Left cardiac atrium (tissue), 4 donors: ENCODE measurements at places on chromosomes 7 and 10. TPM values are rescaled to one million over a fixed set of nuclear protein-coding genes. Genes with fewer than 3 reads are reported as not detected.

GRCh38 chr7:74290981-74291441 is 1.8 kb downstream of the CLIP2 start:
- DNase-seq = no peak

The CLDN3 gene
- not detected for total RNA-seq

DNA sequence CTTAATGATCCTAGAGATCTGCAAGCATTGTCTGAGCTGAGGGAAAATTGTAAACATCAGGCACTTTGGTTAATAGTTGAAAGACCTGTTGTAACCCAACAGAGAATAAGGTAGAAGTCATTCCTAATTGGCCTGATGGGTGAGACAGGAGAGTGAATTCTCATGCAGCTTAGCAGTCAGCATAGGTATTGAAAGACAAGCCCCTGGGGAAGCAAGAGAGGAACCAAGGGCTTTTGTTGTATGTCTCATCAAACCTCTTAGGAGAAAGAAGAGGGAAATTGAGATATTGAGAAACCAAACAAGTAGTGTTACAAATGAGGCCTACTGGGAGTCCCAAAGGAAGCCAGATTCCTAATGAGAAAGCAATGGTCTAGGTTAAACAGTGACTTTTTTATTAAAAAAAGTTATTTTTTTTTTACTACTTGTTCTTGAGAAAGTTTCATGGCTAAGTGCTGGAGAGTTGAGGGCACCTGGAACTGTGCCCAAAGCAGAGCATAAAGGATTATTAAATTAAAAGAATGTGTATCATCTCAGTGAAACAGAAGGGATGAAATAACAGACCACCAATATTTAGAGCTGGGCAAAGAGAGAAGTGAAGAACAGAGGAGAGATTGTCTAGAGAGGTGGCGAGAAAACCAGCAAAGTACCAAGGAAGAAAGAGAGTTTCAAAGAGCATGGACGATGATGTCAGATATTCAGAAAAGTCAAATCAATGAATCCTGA is 168.9 kb downstream of the CDK14 start:
- DNase-seq = no peak

The CALML3 gene
- total RNA-seq = not detected

The DHX32 gene
- 39.7 TPM for total RNA-seq

- DNase-seq = peak; percentile 1
These were observed 8.8 kb upstream of the CNPY1 start for GRCh38 chr7:155555116-155555695.
